ENCODE measurements at places on chromosomes 5 and 9.
A peak's percentile ranks its signal among the peaks of the same experiment; 100 is the strongest.

GRCh38 chr5:11378461-11378860 is 525.8 kb downstream of the CTNND2 start:
- DNase-seq, result no peak

DNA sequence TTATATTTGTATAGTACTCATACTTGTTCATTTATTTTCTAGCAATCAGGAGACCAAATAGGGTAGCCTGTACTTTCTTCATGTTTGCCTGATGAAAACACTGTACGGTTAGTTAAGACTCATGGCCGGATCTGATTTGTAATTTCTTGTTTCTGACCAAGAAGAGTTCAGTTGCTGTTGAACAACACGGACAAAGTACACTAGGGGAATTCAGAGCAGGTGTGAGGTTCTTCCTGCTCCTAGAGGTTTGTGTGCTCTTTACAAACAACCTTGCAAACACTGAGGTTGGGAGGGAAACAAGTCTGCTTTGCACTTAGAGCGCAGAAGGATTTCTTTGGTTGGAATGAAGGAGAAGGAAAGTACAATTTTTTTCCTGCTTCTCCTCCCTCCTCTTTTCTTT is 69.7 kb downstream of the TRIO start:
- no peak for DNase-seq

- peak; percentile 33 for DNase-seq
These were observed 9.9 kb downstream of the LEAP2 start for GRCh38 chr5:132883261-132883834.

- no peak for DNase-seq
These were observed 140.5 kb upstream of the RUSC2 start for GRCh38 chr9:35349287-35349990.

- DNase-seq, result no peak
These were observed 6.9 kb downstream of the SUSD1 start for GRCh38 chr9:112168197-112168596.

GRCh38 chr5:41071975-41072374 is 833 bp upstream of the MROH2B start:
- DNase-seq, result no peak

DNA sequence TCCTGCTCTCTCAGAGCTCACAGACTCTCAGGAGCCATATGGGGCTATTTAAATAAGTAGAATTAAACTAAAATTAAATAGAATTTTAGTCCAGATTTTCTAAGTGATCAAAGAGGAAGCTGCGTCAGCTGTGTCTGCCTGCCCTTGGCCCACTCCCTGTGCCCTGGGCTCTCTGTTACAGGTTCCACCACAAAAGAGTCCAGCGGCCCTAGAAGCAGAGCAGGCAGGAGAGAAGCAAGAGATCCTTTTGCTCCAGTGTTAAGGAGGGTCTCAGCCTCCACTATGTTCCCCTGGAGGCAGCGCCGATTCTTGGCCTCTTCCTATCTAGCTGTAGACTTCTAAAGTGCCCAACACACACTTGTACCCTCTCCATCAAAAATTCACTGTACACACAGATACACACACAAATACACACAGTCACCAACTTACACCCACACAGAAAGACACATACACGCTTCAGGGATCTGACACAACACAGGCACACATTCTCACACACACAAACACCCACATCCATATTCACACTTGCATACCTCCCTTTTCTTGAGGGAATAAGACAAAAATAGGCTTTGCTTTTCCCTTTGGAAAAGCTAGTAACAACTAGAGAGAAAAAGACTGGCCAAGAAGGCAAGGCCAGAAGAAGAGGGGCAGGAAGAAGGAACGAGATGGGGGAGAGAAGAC is 5.5 kb upstream of the TNIP1 start:
- no peak for DNase-seq

GRCh38 chr9:69317894-69318293 is 7.1 kb upstream of the ENTREP1 start:
- no peak for DNase-seq

DNA sequence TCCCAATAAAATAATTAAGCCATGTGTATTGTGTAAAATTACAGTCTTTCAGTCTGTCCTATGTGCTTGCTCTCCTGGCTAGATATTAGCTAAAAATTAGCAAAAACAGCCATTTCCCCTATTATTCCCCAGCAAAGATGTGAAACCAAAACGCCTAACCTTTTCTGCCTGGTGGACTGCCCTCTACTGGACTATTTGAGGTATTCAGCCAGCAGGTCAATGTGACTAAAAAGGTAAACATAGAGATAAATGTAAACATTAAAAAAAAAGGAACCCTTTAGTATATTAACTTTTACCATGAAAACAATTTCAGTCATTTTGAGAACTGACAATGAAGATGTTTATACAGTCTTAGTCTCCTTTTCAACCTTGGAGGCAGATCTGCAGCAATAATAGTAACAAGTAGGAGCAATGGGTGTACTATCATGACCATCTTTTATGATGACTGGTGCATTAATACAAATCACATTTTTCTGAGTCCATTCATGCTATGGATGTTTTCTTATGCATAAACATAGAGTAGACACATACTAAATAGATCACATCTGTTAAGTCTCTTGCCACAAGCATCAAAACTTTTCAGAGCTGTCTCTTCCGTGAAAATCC is 10.1 kb downstream of the ATG12 start:
- DNase-seq, result peak; percentile 36

DNA sequence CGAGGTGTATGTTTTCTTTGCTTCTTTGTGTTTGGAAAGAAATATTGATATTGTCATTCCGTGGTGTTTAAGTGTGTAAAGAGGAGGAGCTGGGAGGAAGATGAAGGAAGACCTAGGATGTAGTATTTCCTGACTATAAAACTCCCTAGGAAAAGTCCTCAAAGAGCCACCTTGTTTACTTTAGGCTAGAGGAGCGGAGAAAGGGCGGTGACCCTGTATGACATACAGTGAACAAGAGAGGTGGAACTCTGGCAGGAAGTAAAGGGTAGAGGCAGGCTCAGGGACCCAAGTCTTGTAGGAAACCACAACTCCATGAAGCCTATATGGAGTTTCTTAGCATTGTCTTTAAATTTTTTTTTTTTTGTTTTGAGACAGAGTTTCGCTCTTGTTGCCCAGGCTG is 303.9 kb downstream of the DOCK8 start:
- DNase-seq, result no peak

- no peak for DNase-seq
These were observed 60.7 kb downstream of the PARP8 start for GRCh38 chr5:50727149-50727496.

- DNase-seq, result no peak
These were observed 244.5 kb downstream of the NR2F1-AS1 start for GRCh38 chr5:93336330-93337110.

- no peak for DNase-seq
These were observed 34.7 kb downstream of the ADAMTS2 start for GRCh38 chr5:179310439-179311090.

- no peak for DNase-seq
These were observed 111.3 kb downstream of the FER start for GRCh38 chr5:108858959-108859358.

- DNase-seq, result no peak
These were observed 112.4 kb downstream of the ISL1 start for GRCh38 chr5:51495672-51496071.

GRCh38 chr5:73282383-73282782 is 109.4 kb downstream of the TMEM174 start:
- DNase-seq, result no peak

GRCh38 chr5:41408676-41409443 is 101.5 kb downstream of the PLCXD3 start:
- DNase-seq, result no peak

GRCh38 chr5:117504305-117504704 is 929.7 kb upstream of the SEMA6A start:
- no peak for DNase-seq

GRCh38 chr9:91549177-91549576 is 125.5 kb upstream of the NFIL3 start:
- DNase-seq, result no peak

DNA sequence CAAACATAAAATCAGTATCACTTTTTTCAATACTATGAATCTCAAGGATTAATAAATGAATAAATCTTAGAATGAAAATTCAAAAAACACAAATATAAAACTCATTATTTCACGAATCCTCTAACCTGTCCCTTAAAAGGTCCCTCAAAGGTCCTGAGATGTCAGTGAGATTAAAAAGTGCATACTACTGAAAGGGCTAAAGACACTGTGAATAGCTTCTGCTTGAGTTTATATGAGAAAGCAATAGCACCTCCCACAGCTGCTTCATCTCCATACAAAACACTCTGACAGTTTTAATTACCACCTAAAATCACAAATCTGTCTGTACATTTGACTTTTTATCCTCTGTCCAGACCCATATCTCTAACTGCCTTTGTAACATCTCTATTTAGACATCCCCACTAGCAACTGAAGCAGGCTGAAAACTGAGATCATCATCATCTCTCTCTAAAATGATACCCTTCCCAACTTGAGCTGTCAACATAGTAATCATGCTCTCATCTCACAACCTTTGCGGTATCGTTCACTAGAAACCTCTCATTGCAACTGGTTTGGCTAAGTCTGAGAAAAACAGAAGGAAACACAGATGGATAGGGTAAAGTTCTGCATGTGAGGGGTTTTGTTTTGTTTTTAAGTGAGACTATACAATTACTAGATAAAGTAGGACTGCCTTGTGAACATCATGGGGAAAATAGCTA is 56.3 kb downstream of the TBCA start:
- no peak for DNase-seq

GRCh38 chr5:34991486-34992238 is 56.1 kb downstream of the AGXT2 start:
- no peak for DNase-seq

DNA sequence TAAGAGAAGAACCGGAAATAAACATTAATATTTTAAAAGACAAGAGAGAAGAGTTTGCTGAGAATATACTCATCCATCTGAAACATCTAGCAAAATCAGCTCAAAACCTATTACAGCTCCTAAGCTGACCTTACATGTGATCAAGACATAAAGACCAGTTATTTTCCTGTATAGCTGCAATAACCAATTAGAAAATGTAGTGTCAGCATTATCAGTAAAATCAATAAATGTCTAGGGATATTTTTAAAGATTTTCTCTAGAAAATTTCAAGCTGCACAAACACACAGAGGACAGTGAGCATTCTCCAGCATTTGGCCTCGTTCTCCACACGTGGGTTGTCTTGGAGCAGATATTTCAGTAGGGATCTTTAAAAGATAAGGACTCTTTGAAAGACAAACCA is 127.6 kb upstream of the CACNA1B start:
- DNase-seq, result no peak

DNA sequence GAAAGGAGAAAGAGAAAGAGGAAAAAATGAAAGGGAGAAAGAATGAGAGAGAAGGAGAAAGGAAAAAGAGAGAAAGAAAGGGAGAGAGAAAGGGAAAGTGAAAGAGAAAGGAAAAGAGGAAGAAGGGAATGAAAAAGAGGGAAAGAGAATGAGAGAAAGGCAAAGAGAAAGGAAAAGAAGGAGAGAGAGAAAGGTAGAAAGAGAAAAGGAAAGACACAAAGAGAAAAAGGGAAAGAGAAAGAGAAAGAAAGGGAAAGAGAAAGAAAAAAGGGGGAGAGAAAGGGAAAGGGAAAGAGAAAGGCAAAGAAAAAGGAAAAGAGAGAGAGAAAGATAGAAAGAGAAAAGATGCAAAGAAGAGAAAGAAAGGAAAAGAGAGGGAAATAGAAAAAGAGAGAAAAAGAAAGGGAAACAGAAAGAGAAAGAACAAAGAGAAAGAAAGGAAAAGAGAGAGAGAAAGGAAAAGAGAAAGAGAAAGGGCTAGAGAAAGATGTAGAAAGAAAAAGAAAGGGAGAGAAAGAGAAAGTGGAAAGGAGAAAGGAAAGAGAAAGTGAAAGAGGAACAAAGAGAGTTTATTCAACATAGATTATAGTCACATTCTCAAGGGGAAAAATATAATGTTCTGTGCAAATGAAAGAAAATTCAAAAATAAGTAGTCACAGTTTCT is 165.2 kb downstream of the TMEM38B start:
- DNase-seq, result no peak

Data from DND-41 (cell line).